ENCODE measurements at places on chromosomes 7 and 10.

GRCh38 chr7:4209126-4209525 is 473.0 kb upstream of the FOXK1 start:
- no peak for DNase-seq

- no peak for DNase-seq
Observed at GRCh38 chr10:86712317-86712707, 44.0 kb downstream of the LDB3 start.

DNA sequence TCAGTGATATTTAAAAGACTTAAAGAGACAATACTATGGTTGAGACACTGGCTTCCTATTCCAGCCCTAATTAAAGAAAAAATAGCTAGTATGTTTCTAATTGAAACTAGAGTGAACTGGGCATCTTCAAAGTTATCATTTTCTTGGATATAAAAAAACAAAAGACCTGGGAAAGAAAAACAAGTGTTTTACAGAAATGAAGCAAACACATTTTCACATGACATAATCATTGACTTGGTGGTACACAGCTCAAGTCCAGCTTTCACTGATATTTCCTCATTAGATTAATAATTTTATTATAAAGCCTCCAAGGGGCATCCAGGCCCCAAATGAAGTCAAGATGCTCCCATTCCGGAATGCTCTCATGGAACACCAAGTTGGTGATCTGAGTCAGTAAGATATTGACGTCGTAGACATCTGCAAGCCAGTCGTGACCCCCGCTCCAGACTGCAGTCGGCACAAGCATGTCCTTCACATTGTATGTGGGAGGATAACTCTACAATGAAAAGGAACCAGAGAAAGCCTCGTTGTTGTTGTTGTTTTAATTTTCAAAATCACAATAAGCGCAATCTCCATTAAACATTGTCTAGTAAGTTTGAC is 7.5 kb upstream of the CH25H start:
- DNase-seq, result no peak

DNA sequence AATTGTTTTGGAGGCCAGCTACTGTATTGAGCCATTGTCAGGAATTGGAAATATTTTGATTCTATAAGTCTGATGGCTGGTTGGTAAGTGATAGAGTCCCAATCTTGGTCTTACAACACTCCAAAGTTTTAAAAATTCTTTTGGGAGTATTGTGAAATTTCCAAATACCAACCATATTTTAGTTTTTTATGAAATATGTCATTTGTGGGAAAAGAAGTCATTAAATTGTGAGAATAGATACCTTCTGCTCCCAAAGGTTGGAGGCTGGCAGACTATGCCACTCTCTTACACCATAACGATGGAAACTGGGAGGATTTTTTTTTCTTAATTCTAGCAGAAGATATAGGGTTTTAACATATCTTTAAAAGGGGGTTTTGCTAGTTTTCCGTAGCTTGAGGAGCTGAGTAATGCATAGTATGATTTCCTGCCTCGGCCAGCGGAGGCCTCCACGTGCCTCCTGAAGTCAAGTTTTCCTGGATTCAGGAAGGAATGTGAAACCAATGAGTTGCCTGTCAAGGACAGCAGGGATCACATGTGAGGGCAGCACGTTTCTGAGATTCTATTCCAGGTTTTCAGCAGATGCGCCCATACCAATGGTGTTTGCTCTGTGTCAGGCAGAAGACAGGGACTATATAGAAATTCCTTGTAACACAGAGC is 92.2 kb upstream of the LAMB4 start:
- DNase-seq, result no peak

DNA sequence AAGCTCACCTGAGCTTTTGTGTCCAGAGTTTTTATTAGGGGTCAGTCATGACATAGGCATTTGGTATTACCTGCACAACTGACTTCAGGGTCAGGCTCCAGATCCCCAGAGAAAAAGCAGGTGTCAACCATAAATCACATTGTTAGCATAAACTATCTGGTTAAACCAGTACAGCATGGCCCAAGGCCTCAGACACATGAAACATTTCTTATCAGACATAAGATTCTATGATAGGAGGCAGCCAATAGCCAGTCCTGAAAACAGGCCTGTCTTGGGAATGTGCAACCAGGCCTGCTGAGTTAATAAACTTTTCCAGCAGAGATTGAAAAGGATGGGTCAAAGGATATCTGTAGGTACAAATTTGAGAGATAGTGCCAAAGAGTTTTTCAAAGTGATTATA is 116.1 kb downstream of the TPST1 start:
- DNase-seq, result no peak

- DNase-seq, result no peak
Observed at GRCh38 chr7:69749994-69750393, 151.7 kb downstream of the AUTS2 start.

GRCh38 chr7:36388423-36388822 is 1.2 kb upstream of the ANLN start:
- DNase-seq, result no peak

GRCh38 chr10:77862595-77862994 is 64.0 kb downstream of the DLG5 start:
- DNase-seq, result no peak

- no peak for DNase-seq
Observed at GRCh38 chr10:61594430-61594829, 68.3 kb upstream of the CABCOCO1 start.

GRCh38 chr7:84337429-84337828 is 142.8 kb upstream of the SEMA3A start:
- DNase-seq, result no peak

DNA sequence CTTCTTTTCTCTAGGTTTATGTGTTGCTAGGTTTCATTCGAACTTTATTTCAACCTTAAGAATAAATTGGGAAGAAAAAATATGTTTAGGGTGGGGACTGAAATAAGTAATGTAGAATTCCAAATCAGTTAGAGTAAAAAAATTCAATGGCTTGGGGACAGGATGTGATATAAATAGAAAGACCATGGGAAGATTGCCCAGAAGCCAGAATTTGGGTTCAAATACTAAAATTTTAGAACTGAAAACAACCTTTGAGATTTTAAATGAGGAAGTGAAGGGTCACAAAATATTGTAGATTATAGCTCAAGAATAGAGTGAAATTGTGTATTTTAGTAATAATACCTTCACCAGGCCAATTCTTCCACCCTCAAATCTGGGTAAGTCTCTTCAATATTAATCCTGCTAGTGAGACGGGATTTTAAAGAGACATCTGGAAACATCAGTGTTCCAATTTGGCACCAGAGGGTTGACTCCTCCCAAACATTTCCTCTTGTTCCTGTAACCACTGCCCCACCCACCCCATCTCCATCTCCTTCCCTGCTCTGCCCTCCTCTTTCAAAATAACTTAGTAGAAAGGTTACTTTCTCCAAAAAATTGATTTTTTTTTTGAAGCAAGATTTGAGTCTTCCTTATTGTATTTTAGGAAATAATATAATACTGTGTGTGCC is 51.3 kb upstream of the FAM3C start:
- DNase-seq, result no peak

DNA sequence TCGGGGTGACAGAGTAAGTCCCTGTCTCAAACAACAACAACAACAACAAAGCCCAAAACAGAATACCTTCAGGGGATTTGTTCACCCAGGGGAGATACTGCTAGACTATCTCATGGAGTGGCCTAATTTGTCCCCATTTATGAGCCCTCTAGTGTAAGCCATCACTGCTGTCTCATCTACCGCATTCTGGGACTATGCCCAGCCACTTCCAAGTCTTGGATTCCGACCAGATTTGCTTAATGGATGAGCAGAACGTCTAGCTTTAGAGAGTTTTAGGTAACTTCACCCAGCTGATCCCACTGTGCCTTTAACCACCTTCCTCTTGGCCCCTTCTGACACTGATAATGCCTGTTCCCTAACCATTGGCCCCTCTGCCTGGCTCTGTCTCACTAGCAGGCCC is 47.1 kb downstream of the PAPSS2 start:
- no peak for DNase-seq

GRCh38 chr7:78170815-78171214 is 372.2 kb downstream of the PHTF2 start:
- DNase-seq, result no peak

- no peak for DNase-seq
Observed at GRCh38 chr7:66640802-66641525, 12.3 kb downstream of the KCTD7 start.

DNA sequence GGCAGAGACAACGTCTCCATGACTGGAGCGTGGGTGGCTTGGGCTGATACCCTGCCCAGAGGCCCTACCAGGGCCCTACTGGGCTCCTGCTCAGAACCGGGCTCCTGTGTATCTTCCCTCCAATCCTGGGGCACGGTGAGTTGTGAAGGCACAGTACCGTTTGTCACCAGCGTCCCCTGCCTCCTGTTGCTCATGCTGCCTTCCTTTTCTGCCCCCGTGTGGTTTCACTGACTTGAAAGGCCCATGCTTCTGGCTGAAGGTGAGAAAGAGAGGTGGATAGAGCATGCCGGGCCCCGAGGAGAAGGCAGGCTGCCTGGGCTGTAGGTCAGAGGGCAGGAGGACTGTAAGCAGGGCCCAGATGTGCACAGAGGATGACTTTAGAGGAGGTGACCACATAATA is 9.1 kb upstream of the DMBT1 start:
- DNase-seq, result no peak

- DNase-seq, result no peak
Observed at GRCh38 chr10:31751051-31751737, 177.4 kb downstream of the ARHGAP12 start.

GRCh38 chr7:16271355-16271915 is 149.9 kb downstream of the CRPPA start:
- DNase-seq, result no peak

DNA sequence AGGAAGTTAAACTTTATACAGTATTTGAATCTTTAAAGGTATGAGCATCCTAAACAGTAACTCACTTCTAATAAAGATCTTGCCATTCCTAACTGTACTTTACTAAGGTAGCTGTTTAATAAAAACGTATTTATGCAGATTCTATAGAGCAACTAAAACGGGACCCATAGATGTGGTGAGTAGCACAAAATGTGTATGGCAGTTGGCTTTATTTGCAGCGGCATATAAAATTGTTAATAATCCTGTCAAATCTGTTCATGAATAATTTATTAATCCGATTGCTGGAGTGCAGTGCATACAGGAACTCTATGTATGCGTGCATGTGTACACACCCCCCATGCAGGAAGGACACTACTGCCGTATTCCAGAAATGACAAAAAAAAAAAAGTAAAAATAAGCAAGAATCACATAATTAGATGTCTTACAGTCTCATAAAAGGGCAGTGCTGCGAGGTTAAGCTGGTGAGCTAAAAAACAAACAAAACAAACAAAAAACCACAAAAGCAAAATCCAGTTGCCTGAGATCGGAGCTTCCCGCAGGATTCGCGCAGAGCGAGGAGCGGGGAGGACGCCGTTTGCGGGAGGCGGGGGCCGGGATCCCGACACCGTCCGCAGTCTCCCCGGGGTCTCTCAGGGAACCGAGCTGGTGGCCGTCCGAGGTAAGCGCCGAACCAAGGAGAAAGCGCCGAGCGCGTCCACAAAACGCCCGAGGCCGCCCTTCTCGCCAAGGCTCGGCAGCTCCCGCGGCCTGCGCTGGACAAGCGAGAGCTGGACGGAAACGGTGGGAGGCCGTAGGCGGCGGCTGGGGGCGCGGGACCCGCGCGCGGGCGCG is 518 bp upstream of the COMMD3 start:
- no peak for DNase-seq

GRCh38 chr10:127715249-127715648 is 21.7 kb upstream of the FOXI2 start:
- DNase-seq, result no peak

DNA sequence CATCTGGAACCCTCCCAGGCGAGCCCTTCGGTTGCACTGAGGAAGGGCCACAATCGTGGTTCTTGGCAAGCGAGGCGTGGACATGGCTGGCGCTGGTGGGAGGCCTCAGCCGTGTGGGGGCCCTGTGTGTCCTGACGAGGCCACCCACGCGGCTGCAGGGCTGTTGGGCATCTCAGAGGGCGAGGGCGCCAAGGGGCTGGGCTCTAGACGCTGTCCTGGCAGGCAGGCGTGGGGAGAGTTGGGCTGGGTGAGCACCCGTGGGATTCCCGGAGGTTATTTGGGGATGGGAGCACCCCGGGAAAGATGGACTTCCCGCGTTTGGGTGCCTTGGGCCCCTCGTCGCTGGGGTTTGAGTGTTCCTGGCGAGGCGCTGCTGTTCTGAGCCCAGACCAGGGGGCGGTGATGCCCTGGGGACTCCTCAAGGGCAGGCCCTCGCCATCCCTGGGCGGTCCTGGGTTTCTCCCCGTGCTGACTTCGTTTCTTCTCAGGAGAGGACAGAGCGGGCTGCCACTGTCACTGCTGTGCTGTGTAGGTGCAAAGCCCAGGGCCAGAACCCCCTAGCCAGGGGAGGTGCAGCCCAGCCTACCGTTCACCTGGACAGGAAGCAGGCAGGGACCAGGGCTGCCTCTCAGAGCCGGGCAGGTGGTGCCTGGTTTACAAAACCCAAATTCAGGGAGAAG is 87.2 kb downstream of the DNAJB6 start:
- DNase-seq, result no peak

DNA sequence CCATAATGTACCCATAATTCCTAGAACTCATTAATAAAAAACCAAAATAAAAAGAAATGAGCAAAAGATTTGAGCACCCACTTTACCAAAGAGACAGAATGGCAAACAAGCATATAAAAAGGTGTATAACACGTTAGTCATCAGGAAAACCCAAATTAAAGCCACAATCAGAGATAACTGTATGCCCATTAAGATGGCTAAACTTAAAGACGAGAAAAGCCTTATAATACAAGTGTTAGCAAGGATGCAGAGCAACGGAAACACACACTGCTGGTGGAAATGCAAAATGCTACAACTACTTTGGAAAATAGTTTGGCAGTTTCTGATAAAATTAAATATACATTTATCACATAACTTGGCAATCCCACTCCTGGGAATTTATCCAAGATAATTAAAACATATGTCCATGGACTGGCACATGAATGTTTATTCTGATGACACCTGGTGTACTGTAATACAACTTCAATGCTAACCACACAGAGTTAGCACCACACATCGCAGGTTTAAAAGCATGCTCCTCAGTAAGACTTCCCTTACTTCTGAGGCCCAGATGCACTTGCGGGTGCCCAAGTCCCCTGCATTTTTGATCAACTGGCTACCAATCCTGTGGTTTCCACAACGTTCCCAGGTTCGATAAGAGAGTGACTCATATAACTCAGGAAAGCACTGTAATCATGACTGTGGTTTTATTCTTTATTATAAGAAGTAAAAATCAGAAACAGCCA is 158.6 kb downstream of the SNX13 start:
- DNase-seq, result no peak

GRCh38 chr7:140060788-140061606 is 1.8 kb downstream of the PARP12 start:
- no peak for DNase-seq

GRCh38 chr10:101710059-101710695 is 15.2 kb upstream of the FBXW4 start:
- DNase-seq, result no peak

All from activated T-helper 1 cell treated with anti-CD3 and anti-CD28 coated beads, Interleukin-2, amount 50 U/mL, for 16 hours (primary cell).